ENCODE measurements at places on chromosomes 11 and 22.

DNA sequence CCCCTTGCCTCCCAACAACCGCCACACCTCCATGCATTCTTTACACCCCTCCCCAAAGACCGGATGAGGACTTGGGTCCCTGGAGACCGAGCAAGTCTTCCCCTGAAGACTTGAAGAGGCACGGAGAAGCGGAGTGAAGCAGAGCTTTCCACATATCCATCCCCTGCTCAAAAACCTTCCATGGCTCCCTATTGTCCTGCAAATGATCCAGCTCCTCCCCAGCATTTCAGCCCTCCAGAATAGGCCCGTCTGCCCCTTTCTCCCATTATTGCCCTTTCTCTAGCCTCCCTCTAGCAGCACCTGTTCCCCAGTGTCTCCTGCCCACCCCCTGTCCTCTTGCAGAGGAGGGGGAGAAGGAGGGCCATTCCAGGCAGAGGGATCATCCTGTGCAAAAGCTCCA, 59.8 kb downstream of the CYTH4 start:
- no peak for DNase-seq

DNA sequence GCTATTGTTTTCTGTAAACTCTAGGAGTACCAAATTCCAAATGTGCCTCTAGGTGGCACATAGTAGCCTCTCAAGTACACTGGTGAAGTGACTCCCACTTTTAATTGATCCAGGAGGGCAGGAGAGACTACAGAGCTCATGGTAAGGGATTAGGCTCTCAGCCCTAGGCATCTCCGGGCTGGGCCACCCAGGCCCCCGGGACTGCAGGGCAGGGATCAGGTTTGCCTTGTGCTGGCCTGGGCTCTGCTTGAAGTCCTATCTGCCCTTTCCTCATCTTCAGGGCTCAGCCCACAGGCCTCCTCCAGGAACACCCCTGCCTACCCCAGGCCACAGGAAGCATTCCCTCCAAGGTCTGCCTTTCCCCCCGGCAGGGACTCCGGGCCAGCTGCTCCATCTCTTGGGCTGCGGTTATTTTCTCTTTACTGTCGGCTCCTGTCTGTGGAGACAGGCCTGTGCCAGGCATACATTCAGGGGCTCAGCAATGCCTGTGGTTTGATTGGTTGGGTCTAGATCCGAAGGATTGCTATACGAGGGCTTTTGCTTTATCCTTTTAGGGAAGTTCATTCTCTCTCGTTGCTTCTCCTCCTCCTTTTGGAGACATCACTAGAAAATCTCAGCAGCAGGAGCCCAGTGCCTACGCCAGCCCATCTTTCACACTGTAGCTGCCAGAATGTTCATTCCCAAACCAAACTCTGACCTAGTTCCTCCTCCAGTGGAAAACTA, 32.8 kb downstream of the PARVA start:
- DNase-seq = no peak

GRCh38 chr22:22703715-22704114, 59.3 kb downstream of the GGTLC2 start:
- no peak for DNase-seq

DNA sequence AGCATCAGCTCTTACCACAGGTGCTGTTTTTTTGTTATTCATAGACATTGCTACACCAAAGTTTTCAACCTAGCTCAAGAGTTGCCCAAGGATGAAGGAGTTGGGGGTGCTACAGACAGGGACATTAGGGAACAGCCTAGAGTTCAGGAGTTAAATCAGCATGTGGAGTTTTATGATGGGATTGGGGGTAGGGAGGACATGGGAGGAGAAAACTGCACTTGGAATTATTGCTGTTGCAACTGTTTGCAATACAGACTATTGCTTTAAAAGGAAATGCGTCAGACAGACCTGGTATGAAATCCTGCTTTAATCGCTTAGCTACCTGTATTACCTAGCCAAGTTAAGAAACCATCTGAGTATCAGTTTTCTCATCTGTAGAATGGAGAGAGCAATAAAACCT, 6.3 kb downstream of the TMA7B start:
- DNase-seq = no peak

DNA sequence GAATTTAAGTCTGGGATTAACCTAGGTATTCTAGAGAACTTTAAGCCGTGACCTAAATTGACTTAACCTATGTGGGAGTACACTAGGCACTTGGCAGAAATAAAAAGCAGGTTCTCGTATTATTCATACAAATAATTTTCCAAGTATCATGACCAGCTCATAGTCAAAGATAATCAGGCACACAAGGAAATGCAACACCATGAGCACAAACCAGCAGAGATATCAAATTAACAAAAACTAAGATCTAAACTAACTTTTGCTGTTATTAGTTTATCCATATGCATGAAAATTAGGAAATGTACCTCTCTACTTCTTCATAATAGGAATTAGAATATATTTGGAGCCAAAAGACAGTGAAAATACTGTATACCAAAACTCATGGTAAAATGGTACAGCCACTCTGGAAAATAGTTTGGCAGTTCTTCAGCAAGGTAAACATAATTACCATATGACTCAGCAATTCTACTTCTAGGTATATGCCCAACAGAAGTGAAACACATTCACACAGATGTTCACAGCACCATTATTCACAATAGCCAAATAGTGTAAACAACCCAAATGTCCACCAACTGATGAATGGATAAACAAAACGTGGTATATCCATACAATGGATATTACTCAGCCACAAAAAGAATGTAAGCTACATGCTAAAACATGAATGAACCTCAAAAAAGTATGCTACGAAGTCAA, 154.1 kb downstream of the ENTHD1 start:
- no peak for DNase-seq

DNA sequence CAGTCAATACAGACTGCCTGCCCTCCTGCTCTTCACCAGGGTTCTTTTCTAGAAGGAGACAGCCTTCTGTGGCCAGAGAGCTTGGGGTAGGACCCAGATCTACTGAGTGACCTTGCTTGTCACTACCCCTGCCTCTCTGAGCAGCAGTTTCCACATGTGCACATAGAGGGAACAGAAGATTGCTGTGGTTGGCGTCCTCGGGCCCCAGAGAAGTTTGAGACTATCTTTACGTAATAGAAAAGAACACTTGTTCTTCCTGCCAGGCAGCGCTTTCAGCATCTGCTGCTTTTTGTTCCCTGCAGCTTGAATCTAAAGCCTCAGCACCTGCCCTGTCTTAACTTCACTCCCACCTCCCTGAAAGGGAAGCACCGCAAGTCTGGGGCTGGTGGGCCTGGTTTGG, 1.9 kb upstream of the FKBP2 start:
- DNase-seq = no peak

DNA sequence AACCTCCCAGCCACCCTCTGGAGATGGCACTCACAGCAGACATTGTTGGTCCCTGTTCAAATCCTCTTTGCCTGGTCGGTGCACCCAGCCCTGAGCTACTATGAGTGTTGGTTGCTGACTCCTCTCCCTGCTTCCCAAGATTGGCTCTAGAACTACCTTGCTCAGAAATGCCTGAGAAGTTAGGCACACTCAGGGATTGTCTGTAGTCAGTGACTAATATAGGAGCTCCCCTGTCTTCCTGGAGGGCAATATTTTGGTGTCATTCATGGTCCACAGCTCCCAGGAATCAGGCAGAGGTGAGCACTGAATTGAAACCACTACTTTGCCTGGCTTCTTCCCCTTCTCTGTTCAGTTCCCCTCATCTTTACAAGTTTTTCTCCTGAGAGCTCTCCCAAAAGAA, 325.9 kb downstream of the MIAT start:
- no peak for DNase-seq

GRCh38 chr11:111574373-111575225, 27.6 kb upstream of the SIK2 start:
- DNase-seq = no peak

GRCh38 chr11:114079511-114080065, 20.1 kb downstream of the ZBTB16 start:
- no peak for DNase-seq

GRCh38 chr11:77085652-77086051, 17.0 kb upstream of the OMP start:
- DNase-seq = no peak

- DNase-seq = no peak
Measured at GRCh38 chr11:35151683-35152280, 12.8 kb downstream of the CD44 start.

DNA sequence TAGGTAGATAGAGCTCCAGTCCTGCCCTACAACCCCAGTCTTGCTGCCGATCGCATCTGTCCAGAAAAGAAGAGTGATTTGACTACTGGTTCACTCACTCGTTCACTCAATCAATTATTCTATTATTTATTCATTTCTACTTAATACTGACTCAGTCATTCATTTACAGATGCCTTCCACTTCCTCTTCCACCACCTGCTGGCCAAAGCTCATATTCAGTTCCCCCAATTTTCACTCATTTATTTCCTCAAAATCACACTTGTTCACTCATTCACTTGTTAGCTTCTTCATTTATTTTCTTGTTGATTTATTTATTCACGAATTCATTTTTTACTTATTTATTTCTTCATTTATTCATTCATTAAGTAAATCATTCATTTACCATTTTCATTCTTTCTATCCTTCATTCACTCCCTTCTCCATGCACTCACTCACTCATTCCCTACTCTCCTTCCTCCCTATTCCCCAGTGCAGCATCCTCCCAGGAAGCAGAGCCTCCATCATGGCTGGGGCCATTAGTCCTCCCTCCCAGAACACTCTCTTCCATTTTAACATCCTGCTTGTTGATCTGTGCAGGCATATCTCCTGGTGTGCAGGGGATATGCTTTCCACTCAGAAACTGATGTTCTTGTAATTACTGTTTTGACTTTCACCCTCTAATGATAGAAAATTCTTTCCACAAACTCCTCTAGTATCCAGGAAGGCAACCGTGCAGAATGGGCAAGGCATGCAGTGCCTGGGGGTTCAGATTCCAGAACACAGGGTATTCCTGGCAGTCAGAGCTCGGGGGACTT, 281.0 kb downstream of the TENM4 start:
- DNase-seq = no peak

- no peak for DNase-seq
Measured at GRCh38 chr22:26597026-26597425, 7.1 kb upstream of the TPST2 start.

GRCh38 chr11:8803973-8804372, 107.0 kb upstream of the AKIP1 start:
- DNase-seq = no peak

- DNase-seq = no peak
Measured at GRCh38 chr11:13826505-13827278, 135.8 kb upstream of the SPON1 start.

- DNase-seq = no peak
Measured at GRCh38 chr11:68575025-68575665, 109.2 kb upstream of the GAL start.

DNA sequence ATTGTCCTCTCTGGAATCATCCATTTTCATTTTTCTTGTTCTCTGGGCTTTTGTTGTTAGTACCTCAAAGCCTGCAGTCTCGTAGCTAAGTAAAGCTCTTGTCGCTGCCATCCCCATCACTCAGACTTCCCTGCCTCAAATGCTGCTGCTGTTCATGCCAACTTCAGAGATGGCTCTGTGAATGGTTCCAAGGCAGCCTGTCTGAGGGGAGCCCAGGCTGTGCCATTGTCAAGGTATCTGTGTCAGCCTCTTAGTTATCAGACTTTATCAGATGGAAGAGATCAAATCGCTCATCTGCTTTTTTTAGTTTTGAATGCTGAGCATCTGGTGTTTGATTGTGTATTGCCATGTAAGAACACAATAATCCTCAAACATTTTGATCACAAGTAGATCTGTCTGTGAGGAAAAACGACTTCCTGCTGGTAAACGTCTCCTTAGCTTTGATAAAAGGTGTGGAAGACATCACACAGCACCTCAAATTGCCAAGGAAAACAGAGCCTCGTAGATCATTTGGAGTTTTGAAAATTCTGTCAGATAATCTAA, 304.2 kb upstream of the ZC3H12C start:
- DNase-seq = no peak

DNA sequence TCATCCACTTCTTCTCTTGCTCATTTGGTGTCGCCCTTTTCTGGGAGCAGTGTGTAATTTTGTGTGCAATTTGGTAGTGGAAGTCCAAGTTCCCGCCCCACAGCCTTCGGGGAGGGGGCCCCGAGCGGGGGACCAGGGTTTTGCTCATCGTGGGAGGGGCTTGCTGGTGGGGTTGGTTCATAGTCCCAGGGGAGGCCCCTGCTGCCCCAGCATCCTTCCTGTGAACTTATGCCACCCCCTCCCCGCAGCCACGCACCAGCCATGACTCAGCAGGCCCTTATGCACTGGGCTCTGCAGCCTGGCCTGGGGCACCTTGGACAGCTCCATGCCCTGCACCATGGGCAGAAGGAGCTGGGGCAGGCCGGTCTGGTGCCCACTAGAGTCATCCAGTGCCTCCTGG, 1183.6 kb downstream of the BRD1 start:
- DNase-seq = no peak

DNA sequence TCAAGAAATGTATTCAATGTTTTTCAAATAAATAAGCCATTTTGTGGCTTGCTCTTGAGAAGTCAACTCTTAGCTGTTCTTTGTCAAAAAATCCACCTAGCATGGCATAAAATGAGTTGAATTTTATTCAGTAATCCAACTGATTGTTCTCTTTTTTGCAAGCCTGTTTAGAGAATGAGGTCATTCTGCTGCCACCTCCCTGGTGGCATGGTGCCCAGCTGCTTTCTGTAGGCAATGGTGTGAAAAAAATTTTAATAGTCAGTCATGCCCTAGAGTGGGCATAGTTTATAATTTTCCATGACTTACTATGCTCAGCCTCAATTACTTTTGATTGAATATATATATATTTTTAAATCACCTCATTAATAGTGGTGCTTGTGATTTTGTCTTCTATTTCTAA, 177.2 kb downstream of the INSC start:
- DNase-seq = no peak

GRCh38 chr11:61964058-61964665, 3.3 kb downstream of the FTH1 start:
- DNase-seq = no peak

GRCh38 chr22:37578002-37578401, 1.9 kb downstream of the LGALS2 start:
- no peak for DNase-seq

DNA sequence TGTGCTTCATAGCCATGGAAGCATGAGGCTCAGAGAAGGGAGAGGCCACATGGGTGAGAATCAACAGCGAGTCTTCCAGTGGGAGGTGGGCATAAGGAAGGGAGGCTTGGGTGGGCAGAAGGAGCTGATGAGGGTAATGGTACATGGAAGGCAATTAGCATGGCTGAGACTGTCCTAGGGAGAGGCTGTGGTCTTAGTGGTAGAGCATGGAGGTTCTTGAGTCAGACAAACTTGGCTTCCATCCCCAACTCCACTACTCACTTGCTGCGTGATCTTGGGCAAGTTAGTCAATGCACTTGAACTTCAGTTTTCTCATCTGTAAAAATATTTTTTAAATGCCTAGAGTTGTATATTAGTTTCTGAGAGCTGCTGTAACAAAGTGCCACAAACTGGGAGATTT, 227.2 kb upstream of the E2F8 start:
- no peak for DNase-seq

- no peak for DNase-seq
Measured at GRCh38 chr22:26444777-26445176, 15.7 kb downstream of the ASPHD2 start.
